Posterior cingulate gyrus (tissue), 11 donors: ENCODE measurements at places on chromosomes 2 and 18.
A peak's percentile ranks its signal among the peaks of the same experiment; 100 is the strongest.

DNA sequence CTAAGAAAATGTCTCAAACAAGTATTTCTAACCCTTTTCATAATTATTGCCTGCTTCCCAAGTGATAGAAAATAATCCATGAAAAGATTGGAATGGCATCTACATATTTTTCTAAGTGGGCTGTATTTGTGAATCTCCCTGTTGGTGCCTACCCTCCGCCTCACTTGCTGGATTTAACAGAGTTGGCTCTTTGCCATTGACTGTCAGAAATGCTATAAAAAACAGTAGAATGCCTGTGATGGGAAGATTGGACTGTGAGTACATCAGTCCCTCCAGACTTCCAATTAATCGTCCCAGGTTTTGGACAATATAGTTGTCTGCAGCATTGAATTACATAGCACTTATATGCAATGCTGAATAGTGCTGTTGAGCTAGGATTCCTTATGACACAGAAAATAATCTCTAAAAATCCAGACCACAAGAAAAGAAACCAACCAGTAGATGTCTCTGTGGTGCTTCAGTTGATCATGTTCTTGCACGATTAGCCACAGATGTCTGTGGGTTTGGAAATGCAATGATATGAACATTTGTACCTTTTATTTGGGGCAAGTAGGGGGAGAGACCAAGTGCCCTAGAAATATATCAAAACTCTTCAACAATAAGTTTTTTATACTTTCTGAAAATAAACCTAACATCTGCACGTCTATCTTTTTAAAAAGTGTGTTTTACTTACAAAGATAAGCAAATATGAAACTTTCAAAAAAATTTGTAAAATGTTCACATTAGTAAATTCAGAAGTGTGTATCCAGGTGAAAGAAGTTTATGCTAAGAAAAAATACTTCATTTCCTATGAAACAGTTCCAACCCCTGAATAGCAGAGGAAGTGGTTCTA, 88.5 kb downstream of the DYNAP start:
- DNase-seq = no peak

DNA sequence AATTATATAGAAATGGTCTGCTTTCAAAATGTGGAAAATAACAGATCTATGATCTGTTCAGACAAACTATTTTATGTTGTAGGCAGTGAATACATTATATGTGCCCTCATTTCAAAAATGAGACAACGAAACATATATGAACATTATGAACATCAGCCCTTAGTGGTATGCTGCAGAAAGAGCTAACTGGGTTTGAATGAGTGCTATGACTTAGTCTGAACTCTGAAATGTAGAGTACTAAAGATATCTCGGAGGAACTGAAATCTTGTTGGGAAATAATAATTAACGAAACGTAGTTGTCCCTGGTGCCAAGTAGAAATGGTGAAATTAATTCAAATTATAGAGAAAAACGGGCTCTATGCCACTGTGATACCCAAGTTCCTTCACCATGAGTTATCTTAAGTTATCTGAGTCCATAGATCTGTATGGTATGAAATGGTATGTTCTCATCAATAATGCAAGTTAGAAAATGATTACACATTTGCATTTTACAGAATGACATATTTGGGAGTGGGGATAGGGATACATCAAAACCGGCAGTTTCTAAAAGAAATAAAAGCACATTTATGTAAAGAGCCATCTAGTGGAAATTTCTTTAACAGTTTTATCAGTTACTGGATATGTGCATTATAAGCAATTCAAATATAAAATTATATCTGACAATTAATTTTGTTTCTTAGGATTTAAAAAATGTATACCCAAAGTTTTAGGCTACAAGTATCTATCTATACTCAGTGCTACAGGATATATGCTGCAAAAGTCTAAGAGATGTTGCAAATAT, 26.7 kb downstream of the STARD6 start:
- no peak for DNase-seq

GRCh38 chr2:157900203-157900602, 24.1 kb upstream of the ACVR1 start:
- no peak for DNase-seq

DNA sequence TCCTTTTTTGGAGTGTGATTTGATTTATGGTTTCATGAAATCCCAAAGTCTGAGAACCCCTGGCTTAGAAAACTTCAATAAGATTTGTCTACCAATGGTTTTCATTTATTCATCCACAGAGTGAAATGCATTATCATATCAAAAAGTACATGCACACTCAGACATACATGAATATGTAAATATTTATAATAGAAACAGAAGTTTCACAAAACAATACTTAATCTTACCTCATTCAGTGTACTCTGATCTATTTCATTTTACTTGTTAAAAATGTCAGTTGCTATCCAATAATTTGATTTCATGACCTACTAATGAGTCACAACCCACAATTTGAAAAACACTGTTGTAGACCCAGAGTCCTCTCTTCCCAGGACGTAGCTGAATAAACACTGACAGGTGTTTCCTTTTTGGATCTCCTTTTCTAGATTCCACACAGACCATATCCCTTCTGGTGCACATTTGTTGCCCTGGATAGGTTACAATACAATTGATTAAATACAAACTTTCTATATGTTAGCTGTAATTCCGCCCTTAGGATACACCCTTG, 10.4 kb upstream of the CAVIN2 start:
- no peak for DNase-seq

DNA sequence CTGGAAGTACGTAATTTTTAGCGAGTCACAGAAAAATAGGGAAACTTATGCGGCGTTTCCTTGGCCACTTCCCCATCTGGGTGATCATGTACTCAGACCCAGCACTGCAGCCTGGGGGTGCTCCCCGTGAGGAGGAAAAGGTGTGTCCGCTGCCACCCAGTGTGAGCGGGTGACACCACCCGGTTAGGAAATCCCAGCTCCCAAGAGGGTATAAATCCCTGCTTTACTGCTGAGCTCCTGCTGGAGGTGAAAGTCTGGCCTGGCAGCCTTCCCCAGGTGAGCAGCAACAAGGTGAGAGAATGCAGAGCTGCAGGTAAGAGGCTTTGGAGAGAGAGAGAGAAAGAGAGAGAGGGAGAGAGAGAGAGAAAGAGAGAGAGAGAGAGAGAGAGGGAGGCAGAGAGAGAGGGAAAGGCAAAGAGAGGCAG, at the start of gene IL1R2:
Gene IL1R2, plus strand, starts transcription at position 240 of the 425 bp plus-strand sequence. CDS start 16,616 bp downstream, outside the sequence.
- DNase-seq = no peak

GRCh38 chr2:36530983-36531354, 67.0 kb downstream of the FEZ2 start:
- DNase-seq = no peak

DNA sequence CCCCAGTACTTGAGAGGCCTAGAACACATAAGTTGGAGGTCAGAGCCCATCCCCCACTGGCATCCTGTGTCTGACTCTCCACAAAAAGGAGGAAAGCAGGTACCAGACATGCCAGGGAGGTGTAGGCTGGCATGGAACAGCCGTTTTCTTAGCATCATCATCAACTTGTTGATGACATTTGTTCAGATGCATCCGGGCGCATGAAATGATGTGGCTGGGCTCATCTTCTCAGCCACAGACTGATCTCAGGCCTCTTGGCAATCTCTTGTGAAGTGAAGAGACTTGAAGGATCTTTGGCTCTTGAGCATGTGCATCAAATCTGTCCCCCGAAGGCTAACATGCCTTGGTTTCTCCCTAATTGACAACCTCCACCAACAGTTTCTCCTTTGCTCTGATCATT, 243.3 kb downstream of the TSN start:
- no peak for DNase-seq

DNA sequence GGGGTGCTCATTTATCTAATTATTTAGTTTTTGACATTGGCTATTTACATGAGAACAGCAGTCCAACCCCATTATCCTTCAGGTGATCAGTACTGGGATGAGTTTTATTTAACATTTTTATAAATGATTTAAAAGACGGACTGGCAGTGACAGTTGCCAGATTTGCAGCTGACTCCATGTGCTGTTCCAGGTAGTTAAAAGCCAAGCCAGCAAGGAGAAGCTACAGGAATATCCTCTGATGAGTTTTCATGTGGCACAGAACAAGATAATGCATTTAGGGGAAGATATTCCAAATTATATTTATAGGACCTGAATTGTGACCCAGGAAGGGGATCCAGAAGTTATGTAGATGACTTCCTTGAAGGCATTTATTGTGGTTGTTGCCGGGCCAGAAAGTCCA, 210.0 kb downstream of the MCFD2 start:
- no peak for DNase-seq

GRCh38 chr2:46045888-46046287, 251.3 kb upstream of the EPAS1 start:
- no peak for DNase-seq

DNA sequence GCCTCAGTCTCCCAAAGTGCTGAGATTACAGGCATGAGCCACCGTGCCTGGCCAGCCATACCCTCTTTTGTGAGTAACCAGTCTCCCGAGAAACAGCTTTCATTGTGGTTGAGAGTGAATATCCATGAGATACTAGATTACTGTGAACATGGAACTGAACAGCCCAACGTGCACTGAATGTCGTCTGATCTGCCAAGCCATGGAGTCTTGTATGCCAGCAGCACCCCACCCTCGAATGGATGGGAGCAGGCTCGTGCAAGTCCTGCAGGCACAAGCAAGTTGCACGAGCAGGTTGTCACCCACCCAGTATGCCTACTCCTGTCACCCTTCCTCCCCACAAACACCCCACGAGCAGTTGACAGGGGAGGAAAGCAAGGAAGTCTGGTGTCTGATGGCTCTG, 36.5 kb upstream of the TFCP2L1 start:
- no peak for DNase-seq

DNA sequence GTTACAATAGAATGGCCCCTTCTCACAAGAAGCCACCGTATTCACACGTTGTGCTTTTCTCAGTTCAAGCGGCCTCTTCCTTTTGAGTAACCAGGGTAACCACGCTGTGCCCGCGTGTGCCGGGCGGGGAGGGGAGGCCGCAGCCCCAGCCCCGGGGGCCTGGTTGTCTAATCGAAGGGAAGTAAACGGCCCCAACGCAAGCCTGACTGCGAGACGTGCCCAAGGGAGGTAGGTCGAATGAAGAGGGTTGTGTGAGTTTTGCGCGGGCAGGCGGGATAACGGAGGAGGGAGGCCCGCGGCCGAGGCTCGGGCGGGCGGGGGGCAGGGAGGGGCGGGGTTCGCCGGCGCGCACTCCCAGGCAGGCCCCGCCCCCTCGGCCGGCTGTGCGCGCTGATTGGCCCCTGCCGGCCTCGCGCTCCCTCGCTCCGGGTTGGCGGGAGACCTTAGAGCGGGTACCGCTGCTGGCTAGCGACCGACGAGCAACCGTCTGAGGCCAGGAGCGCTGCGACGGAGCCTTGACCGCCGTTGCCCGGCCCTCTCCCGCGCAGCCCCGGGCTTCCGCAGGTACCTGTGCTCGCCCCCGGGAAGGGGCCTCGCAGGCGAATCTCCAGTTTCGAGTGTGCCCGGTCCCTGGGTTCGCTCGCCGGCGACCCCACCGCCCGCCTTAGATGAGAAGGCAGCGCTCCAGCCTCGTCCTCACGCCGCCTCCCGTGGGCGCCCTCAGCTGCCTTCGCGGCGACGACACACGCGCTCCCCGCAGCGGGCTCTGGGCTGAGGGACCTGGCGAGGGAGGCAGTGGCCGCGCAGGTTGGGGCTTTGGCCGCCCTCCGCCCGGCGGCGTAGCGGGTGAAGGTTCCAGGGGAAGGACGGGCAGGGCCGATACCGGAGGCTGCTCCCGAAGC, at the start of gene SPDYA:
Gene SPDYA, plus strand, starts transcription at position 451 of the 902 bp plus-strand sequence. CDS start 5,181 bp downstream, outside the sequence.
- peak; percentile 91 for DNase-seq

DNA sequence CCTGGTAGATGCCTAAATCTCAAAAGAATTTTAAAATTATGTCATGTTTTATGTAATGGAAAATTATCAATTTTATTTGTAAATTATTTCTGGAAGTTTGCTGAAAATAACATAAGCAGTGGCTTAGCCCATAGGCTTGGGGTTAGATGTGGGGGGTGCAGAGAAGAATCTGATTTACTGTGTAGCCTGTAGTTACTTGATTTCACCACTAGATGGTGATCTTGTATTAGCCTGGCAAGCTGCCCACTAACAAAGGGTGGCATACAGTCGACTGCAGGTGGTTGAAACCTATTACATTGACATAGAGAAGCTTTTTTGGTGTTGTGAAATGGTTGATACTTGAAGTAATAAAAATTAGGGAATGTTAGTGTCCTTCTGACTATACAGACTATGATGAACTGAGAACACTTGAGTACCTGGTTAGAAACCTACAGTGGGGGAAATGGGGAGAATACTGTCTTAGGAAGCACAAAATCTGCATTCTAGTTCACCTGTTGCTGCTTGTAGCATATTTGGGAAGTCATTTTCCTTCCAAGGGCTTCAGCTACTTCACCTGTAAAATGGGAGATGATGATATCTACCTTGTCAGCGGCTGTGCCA, 191.0 kb upstream of the LHCGR start:
- DNase-seq = no peak

GRCh38 chr2:157443795-157444640, at the start of gene CYTIP:
Gene CYTIP (minus strand): TSS chr2:157444089. CDS start chr2:157444020, 69 bp downstream.
- no peak for DNase-seq

DNA sequence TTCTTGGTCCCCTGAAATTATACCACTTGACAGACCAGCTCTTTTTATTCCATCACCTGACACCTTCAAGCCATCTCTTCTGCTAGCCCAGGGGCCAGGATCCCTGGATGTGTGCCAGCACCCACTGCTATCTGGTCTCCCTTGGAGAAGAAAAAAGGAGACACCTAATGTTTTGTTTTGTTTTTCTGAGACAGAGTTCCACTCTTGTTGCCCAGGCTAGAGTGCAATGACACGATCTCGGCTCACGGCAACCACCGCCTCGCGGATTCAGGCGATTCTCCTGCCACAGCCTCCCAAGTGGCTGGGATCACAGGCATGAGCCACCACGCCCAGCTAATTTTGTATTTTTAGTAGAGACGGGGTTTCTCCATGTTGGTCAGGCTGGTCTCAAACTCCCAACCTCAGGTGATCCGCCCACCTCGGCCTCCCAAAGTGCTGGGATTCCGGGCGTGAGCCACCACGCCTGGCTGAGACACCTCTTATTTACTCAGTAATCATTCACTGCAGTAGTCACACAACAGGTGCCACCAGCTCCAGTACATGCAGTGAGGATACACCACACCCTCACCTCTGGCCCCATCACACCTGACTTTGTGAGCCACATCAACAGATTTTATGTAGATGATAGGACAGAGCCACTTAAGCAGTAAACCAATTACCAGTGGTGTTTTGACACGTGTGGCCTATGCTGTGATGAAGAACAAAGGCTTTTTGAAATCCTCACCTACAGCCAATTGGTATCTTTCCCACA, 42.8 kb upstream of the PCBP1 start:
- no peak for DNase-seq

DNA sequence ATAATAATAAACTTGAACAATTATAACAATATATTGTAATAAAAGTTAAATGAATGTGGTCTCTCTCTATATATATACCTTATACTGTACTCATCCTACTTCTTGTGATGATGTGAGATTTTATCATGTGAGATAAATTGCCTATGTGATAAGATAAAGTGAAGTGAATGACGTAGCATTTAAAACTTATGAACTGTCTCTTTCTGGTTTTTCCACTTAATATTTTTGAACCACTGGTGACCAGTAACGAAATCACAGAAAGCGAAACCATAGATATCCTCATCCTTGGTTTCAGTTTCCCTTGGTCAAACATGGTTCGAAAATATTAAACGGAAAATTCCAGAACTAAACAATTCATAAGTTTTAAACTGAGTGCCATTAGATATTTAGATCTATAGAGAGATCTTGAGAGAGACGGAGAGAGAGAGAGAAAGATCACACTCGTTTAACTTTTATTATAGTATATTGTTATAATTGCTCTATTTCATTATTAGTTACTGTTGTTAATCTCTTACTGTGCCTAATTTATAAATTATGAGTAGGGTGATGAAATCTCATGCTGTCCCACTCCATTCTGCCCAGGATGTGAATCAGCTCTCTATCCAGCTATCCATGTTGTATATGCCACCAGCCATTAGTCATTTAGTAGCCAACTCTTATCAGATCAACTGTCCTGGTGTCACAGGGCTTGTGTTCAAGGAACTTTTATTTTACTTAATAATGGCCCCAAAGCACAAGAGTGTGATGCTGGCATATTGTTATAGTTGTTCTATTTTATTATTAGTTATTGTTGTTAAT, 156.8 kb downstream of the THADA start:
- DNase-seq = no peak
